Mesothelial cell of epicardium (in vitro differentiated cells): ENCODE measurements at places on chromosomes 3 and 15.

DNA sequence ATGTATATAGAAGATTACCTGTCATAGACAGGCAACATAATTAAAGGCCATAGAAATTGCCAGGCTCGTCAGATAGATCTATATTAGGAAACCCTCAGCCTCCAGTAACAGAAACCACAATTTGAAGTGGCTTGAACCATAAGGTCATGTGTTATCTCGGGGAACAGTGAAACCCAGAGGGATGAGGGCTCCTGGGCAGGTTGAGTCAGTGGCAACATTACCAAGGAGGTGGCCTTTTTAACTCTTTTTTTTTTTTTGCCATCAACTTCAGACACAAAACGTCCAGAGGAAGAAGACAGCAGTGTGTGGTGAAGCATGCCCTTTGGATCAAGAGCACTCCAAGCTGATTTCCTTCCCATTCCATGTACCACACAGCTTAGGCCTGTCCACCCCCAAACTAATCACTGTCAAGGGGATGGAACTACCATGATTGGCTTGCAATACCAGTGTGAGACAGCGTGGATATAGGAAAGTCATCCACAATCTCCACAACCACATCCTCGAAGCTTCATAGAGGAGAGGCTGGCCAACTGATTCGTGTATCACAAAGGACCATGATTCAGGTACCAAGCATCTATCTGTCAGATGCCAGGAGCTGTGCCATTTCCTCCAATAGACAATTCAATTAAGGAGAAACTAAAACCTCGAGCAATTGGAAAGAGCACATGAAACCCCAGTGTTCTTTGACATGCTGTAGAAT is 999 bp upstream of the KIF7 start:
- DNase-seq, result no peak

GRCh38 chr3:156509189-156510174 is 45.4 kb downstream of the SSR3 start:
- no peak for DNase-seq

GRCh38 chr3:133853063-133853924 is 42.4 kb downstream of the RAB6B start:
- no peak for DNase-seq

GRCh38 chr3:177904621-177905020 is 631.6 kb upstream of the KCNMB2 start:
- DNase-seq, result no peak

DNA sequence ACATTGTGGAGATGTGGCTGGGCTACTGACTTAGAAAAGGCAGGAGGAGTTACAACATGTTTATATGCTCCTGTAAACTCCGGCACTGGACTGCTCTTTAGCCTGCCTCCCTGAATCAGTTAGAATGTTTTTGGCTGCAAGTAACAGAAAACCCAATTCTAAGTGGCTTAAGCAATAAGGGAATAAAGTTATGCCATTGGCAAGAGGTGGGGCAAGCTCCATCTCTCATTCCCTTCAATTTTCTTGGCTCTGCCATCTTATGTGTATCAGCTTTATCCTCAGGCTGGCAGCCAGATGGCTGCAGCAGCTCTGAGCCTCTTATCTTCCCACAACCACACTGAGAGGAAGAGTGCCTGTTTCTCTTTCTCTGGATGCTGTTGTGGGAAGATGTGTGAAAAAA is 22.4 kb upstream of the MEIS2 start:
- no peak for DNase-seq

GRCh38 chr3:119660474-119661440 is at the start of gene POPDC2:
TSS of gene POPDC2 (minus strand) at chr3:119660589. CDS start at chr3:119660423, 166 bp downstream.
- no peak for DNase-seq

- no peak for DNase-seq
Measured at GRCh38 chr15:85625856-85626255, 168.9 kb downstream of the KLHL25 start.

DNA sequence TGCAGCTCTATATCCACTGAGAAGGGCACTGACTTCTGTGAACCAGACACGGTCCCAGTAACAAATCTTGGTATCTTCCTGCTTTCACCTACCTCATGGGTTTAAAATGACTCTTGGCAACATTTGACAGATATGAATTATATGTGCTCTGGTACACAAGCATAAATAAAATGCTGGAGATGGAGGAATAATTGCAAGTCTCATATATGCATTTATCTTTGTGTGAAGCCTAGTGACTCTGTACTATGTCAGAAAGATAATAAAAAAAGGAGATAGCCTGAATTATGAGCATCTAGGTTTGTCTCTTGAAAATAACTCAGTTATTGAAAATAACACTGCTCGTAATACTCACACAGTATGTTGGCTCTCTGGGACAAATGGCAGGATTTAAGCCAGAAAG is 167.1 kb upstream of the CRBN start:
- DNase-seq, result no peak

- DNase-seq, result no peak
Measured at GRCh38 chr3:156563900-156564682, 9.2 kb upstream of the SSR3 start.

DNA sequence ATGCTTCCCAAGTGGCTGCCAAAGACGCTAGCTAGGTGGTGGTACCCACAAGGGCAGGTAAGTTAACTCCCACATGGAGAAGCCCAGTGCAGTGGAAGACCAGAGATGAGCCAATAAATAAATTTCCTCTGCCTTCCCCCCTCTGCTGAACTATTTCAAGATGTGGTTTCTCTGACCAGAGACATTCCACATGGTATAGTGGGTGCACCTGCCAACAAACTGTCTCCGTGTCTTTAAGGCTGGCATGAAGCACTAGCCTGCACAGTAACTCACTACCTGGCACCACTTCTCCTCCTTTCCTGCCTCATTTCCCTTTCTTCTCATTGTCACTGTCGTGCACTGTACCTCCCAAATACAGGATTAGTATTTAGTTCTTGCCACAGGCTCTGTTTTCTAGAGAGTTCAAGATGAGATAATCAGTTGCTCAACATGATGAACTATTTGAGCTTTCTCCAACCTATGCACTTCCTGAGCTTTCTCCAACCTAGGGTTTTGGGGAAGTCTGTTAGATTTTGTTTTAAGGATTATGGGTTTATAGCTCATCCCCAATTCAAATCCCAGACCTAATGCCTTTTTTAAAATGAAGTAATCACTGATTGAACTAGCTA is 8.4 kb upstream of the CRTAP start:
- DNase-seq, result no peak

GRCh38 chr15:28103831-28104230 is 4.7 kb upstream of the OCA2 start:
- no peak for DNase-seq

- DNase-seq, result no peak
Measured at GRCh38 chr3:171784937-171785336, 25.3 kb downstream of the PLD1 start.

DNA sequence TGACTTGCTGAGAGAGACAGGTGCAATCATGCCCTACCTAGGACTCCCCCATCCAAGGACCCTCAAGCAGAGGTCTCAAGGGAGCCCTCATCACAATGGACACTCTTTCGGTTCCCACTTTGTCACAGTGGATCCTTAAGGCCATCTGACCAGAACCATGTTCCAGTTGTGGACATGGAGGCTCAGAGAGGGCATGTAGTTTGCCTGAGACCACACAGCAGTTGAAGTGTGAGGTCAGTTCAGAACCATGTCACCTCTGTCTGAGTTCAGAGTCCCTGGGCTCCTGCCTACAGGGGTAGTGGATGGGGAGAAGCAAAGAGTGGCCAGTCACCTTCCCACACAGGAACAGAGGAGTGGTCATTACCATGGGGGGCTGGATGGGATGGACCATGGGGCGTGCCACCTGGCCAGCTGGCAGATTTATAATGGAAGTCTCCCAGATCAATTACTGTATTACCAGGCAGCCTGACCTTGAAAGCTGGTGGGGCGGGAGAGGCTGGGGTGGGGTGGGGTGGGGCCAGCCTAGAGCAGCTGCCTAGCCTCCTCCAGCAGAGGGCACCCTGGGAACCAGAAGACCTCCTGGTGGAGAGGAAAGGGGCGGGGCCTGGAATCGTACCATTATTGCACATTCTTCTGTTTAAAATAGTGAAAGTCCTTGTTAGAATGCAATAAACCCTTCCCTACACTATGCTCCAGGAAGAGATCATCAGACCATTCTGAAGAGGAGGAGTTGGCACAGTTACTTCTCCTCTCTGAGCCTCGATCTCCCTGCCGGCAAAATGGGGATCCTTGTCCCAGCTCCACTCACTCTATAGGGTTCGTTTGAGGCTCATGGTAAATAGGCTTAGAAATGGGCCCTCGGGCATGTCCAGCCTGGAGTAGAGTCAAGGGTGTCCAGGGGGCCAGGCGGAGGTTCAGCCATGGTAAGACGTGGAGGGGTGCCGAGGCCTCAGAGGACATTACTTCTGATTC is 26.9 kb upstream of the LINGO1 start:
- no peak for DNase-seq

DNA sequence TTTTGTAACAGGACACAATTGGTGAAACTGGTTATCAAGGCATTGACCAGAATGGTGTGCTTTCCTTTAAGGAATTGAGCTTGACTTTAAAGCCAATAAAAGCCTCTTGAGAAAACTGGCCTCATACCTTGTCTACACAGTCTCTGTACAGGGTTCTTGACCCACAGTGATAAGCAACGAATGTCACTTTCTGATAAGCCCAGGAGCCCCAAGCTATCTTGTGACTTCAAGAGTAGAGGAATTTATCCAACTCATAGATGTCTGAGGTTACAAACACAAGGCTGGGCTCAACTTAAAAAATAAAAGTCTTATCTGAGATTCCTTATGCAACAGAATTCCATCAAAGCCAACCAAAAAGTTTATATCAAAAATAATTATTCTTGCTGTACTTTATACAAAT is 212.1 kb downstream of the GBE1 start:
- DNase-seq, result no peak

DNA sequence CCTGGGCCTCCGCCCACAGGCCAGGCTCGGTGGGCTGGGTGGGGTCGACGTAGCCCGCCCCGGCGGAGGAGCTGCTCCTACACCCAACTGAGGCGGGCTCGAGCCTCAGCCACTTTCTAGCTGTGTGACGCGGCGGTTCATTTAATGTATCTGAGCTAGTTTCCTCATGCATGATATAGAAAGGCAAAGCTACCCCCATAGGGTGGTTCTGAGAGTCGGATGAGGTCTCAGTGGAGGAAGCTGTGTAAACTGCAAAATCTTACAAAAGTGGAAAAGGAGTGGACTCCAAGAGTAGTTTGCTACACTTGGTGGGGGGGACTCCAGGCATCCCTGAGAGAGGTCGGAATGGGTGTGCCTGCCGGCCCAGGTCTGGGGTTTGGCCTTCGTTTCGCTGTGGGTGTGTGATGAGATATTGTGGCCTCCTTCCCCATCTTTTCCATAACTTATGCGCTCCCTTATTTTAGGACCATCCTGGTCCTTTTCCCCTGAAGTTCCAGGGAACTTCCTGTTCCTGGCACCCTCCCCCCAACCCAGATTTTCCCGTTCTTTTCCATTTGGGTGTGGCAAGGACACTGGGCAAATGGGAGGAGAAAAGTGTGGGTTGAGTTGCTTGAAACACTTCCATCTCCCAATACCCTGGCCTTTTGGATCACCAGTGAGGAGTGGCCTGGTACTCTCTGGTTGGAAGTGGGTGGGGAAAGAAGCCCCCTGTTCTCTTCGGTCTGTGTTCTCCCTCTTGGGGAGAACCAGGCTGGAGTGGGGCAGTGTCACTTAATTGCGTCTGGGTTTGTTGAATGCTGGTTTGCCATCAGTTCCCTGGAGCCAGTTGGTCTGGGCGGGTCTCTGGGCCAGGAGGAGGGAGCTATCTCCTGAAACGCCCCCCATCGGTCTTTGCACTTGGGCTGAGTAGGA is 1.1 kb downstream of the PDIA5 start:
- no peak for DNase-seq

GRCh38 chr15:62998262-62998890 is 44.2 kb upstream of the TPM1 start:
- DNase-seq, result no peak

GRCh38 chr15:80495401-80495942 is 91.3 kb downstream of the ARNT2 start:
- DNase-seq, result no peak

DNA sequence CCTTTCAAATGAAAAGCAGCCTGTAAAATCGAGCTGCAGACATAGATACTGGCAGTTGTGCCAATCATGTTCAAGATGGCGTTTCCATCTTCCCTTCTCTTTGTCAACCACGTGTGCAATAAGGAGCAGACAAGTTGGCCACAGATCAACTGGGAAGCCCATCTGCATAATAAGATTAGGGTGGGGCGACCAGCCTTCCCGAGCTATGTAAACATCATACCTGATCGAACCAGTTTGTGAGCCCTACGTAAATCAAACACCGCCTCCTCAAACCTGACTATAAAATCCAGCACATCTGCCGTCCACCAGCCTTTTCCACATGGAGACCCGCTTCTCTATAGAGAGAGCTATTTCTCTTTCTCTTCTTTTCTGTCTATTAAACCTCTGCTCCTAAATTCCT is 37.2 kb downstream of the TRIM42 start:
- DNase-seq, result no peak

DNA sequence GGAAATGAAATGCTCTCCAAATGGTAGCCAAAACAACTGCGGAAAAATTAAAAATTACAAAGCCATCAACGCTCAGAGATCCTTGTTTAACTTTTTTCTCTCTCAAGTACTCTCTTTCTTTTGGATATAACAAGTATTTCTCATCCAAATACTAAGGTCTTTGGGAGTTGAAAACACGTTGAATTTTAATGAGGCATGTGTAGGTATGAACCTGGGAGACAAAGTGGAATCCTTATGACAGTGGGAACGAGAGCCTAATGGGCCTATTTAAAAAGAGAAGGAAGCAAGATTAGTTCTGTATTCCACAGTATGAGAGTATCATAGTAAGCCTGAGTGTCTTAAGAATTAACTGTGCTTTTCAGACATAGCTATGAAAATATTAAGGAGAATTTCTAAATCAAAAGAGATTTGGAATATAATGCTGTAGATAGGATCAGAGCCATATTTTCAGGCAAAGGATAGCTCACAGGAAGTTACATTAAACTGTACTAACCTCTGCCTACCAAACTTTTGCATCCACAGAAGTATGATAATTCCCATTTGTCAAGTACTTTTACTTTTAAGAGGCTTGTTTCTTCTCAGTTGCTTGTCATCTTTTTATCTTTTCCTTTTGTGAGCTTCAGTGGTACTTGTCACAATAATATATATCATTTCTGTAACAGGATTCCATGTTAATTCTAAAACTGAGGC is 759 bp downstream of the CD96 start:
- DNase-seq, result no peak

- DNase-seq, result no peak
Measured at GRCh38 chr3:146200461-146201220, 39.7 kb upstream of the PLOD2 start.
